ENCODE measurements at places on chromosomes 1 and 21. TPM values are rescaled to one million over a fixed set of nuclear protein-coding genes. Genes with fewer than 3 reads are reported as not detected.
A peak's percentile ranks its signal among the peaks of the same experiment; 100 is the strongest.

- no peak for DNase-seq
Observed at GRCh38 chr1:160129966-160130365, 14.4 kb downstream of the ATP1A2 start.

GRCh38 chr1:28126783-28127490 is 38.5 kb upstream of the EYA3 start:
- DNase-seq: no peak

DNA sequence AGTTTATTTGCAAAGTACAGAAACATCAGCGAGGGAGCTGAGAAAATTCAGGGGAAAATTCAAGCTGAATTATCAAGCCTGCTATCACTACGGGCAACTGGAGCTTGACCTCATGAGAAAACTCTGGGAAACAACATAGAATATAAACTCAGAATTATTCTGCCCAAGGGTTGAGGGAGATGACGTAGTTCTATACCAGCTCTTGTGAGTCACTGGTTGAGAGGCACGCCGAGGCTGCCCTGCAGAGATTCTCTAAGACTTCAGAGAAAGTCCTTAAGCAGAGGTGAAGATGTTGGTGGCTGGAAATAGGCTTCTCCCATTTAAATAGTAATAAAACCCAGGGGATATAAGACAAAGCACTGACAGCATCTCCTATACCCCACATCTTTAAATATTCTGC is 12.3 kb downstream of the SYDE2 start:
- no peak for DNase-seq

OR2L2 gene
- not detected for polyA plus RNA-seq

BLACAT1 gene
- not detected for polyA plus RNA-seq

GRCh38 chr1:11337580-11338073 is 64.6 kb downstream of the UBIAD1 start:
- DNase-seq: peak; percentile 12

DESI2 gene
- polyA plus RNA-seq: 40.2 TPM

- DNase-seq: peak; percentile 86
Observed at GRCh38 chr1:44485229-44485933, 80.3 kb downstream of the RNF220 start.

DNA sequence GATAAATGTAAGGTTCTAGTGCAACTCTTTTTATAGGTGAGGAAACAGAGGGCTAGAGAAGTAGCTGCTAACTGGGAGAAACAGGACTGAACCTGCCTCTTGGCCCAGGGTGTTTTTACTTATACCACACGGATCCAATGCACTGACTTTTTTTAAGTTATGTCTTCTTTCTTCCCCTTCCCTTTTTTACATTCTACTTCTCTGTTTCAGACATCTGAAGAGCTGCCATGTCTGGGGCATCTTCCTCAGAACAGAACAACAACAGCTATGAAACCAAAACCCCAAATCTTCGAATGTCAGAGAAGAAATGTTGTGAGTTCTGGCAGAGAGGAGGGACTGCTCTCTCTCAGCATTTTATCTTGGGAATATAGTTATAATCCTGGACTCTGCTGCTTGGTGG is 1.4 kb downstream of the PFKFB2 start:
- no peak for DNase-seq

Measured in fibroblast of lung (primary cell).